GM12878 (cell line): ENCODE measurements at places on chromosomes 12 and 14.

DNA sequence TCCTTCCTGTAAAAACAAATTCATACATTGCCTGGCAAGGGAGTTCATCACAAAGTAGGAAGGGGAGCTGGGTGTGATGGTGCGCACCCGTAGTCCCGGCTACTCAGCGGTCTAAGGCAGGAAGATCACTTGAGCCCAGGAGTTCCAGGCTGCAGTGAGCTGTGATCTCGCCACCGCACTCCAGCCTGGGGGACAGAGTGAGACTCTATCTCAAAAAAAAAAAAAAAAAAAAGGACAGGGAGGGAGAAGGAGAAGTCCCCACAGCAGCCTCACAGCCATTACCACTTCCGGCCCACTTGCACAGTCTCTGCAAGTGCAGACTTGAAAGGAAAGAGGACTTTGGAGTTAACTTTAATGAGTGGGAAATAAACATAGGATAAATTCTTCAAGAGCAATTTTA lies 121.0 kb downstream of the FBXL14 start:
- no peak for DNase-seq

- no peak for DNase-seq
These were observed 18.6 kb downstream of the RASSF8 start for GRCh38 chr12:25977047-25977446.

DNA sequence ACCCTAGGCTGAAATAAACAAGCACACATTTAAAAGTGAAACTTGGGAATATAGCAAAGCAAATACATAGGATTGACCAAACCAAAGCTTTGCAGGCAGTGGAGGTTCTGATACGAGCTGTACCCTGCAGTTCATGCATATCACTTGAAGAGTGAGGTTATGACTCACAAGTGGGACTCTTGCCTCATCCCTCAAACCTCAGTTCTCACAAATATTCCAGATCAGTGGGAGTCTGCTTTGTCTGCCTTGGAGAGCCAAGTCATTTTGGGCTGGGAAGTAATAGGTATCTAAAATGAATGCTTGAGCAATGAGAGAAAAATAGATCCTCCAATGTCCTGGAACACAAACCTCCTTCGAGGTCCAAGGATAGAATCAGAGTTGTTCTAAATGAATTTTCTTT lies 116.4 kb downstream of the LRIG3 start:
- DNase-seq, result no peak

DNA sequence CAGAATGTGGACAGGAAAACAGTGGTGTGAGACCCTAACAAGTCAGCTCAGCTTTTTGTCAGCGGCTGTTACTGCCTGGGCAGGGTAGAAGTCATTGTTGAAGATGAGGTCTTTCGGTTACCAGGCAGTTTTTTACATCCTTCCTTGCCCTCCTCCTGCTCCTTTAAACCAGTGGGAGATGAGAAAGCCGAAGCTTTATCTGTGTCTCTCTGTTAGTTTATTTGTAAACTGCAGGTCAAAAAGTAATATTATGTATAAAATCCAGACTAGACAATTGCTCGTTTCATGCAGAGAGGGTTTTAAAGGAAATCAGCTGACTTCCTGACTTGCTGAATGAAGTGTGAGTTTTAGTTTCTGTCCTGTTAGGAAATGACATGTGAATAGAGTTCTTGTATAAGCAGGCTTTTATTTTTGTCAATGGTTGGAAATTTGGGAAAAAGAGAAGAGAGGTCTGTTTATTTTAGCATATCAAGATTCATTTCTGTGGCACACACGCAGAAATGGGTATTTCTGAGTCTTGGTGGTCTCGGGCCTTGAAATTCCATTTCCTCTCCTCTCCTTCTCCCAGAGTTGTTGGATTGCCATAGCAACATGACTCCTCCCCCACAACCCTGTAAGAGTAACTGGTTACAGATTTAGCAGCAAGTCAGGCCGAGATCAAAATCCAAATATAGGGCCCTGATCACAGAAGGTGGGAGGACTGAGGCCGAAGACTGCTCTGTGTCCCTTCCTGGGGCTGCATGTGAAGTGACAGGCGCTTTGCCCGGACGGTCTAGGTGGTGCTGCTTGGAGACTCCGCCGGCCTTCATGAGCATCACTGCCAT lies 60.8 kb downstream of the SAMD4A start:
- DNase-seq, result peak; percentile 57

DNA sequence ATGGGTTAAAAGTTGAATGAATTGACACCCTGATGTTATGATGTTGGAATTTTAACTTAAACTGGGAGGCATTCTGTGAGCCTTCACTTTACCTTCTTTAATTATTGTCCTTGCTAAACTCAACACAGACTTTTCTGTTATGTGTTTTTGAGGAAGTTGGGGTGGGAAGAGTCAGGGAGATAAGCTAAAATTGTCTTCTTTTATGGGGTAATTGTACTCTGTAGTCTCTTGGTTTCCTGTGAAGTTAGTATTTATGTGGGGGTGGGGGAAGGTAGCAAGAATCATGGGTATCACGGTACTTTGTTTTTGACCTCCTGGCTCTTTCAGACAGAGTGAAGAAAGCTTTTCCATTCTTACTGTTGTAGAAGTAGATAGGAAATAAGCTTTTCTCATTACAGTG lies 32.9 kb downstream of the RAB21 start:
- DNase-seq, result no peak

DNA sequence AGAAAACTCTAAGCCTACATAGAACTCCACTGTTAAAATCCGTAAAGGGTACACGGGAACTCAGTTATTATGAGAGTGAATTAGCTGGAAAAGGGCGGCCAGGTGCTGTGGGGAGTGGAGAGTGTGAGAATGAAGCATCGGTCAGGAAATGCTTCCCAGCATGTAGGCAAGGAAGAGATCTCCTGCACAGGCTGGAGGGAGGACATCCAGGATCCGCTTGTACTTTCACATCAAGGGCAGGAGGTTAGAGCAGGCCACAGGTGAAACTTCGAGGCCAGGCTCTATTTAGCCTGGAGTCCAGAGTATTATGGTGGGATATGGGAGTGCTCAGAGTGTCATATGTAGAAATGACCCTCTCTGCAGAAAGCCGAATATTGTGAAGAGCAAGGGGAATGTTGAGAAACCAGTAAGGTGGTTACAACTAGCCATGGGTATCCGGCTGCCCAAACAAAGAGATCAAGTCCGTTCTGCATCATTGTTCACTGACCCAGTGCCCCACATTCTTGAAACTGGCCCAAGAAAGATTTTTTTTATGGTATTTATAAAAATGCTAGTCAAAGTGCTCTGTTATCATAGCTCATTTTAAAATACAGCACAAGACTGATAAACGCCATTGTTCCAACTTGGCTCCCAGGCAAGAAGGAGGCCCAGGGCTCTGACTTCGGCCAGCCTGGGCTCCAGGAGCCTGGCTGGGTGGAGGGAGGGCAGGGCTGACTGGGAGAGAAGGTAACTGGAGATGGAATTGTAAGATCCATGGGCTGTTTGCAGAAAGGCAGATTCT lies 79.4 kb upstream of the HIF1A start:
- DNase-seq, result no peak

DNA sequence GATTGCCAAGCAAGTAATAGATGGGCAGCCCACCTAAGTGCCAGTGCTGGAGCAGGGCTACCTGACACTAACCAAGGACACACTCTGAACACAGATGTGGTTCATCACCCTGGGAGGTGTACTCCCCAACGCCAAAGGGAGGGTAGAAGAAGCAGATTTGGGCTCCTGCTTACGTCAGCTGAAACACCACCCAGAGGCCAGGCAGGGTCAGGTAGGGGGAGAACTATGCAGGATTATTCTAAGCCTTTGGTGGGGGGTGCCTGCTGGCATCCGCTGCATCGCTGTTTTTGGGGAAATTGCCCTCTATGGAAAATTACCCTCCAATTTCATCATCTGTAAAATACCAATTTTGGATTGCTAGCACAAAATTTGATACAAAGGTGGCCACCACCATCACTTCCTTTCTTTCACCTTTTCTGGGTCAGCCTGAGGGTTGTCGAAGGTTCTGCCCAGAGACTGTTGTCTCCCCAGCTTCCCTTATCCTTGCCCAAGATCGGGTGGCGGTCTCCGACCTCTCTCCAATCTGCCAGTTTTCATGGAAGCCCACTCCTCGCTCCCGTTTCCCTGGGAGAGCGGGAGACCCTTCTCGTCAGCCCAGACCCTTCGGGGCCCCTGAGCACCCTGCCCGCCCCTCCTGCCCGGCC lies 535 bp downstream of the BIN2 start:
- no peak for DNase-seq

DNA sequence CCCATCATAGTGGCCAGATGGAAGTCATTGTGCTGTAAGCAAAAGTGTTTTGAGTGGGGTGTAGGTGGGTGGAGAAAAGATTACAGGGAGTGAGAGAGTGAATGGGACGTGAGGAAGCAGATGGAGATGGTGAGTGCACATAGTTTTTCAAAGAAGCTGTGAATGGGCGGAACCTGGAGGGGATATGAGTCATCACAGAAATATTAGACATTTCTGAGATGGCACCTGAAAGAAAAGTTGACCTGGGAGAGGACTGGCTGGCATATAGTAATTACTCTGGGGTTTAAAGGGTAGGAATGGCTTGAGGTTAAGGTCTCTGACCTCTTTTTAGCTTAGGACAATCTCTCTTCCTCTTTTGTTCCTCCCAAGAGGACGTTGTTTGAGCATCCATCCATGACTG lies 50.5 kb downstream of the ANO4 start:
- DNase-seq, result no peak

DNA sequence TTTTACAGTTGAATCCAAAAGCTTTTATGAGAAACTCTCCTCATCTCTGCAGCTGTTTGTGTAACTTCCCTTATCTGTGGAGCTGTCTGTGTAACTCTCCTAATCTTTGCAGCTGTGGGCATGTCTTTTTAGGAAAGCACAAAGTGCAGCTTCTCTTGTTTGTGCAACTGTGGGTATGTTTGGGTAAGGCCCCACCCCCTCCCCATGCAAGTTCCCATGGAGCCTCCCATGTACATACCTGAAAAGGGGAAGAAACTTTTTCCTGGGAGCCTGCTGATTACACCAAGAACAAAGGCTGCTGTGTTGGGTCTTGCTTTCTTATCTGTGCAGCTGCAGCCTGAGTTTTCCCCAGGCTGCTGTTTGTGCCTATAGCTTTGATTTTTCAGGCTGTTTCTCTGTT lies 42.7 kb upstream of the CDKN3 start:
- DNase-seq, result no peak

DNA sequence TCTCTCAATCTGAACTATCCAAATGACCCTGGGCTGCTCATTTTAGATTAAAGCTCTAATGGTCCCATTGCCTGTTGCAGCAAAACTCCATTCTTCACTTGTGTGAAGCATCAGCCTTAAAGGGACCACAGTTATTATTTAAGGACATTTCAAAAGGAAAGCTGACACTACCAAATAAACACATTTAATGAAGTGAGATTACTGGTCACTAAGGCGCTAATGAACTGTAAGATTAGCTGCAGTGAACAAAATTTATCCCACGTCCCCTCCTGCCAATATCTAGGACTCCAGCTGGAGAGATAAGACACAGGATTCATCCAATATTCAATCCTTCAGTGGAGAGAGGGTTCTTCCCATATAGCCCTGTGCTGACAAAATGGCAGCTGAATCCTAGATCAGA lies 1029.2 kb upstream of the SEL1L start:
- no peak for DNase-seq

DNA sequence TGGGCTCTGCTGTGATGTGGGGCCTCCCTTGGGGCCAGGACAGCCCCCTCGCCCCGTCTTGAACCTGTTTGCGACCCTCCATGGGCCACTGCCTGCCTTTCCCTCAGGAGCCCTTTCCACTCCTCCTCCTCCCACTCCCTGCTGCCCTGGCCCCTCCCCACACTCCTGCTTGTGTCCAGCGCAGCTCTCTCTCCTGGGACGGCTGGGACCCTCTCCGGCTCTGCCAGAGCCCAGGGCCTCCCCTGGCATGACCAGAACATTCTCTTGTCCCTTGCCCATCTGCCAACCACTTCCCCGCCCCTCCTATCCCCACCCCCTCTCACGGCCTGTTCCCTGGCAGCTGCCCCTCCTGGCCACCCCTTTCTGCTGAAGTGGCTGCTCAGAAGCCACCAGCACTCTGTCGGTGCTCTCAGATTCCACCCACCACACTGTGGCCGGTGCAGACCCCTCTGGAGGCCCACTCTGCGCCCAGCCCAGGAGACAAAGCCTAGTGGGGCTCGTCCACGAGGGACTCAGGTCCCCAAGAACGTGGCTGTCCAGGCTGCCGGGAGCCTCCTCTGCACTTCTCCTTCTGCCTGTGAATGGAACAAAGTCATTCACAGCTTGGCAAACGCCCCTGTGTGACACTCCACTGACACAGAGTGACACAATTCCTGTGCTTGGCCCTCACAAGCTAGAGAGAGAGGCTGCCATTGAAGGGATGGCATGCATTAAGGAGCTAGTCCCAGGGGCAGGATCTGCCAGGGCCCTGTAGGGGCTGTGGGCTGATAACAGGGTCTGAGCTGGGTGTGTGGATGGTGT lies 1.4 kb downstream of the ASPG start:
- no peak for DNase-seq

- DNase-seq, result no peak
These were observed at the start of gene OR4Q3 for GRCh38 chr14:19743256-19743655. Gene OR4Q3 (plus strand): TSS chr14:19743571.
